CD8-positive, alpha-beta memory T cell (primary cell): ENCODE measurements at places on chromosomes 6 and 20.
A peak's percentile ranks its signal among the peaks of the same experiment; 100 is the strongest.

- no peak for DNase-seq
Measured at GRCh38 chr6:3455569-3456394, 1.1 kb downstream of the SLC22A23 start.

DNA sequence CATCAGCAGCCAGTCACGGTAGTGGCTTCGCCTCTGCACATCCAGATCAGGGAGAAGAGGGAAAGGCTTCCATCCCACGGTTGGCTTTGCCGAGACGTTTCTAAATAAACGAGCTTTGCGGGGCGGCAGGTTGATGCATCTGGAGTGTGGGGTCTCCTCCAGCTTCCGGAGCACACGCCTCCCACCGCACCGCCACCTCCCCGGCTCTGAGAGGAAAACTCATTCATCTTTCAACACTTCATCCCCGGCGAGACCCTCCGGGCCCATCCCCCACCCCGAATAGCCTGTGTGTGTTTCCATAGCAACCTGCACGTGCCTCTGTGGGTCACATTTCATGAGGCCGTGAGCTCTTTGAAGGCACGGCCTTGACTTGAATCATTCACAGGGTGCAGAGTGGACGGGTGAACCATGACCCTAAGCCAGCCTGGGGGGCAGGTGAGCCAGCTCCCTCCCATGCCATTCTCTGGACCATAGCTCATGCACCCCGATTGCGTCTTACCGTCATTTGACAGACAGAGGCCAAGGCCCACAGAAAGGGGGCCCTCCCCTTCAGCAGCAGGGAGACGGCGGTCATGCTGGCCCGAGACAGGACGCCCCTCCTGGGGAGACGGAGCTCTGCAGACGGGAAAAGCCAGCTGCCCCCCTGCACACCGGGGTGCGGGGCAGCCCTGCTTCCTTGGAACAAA is 16.2 kb upstream of the CHRNA4 start:
- DNase-seq, result no peak

DNA sequence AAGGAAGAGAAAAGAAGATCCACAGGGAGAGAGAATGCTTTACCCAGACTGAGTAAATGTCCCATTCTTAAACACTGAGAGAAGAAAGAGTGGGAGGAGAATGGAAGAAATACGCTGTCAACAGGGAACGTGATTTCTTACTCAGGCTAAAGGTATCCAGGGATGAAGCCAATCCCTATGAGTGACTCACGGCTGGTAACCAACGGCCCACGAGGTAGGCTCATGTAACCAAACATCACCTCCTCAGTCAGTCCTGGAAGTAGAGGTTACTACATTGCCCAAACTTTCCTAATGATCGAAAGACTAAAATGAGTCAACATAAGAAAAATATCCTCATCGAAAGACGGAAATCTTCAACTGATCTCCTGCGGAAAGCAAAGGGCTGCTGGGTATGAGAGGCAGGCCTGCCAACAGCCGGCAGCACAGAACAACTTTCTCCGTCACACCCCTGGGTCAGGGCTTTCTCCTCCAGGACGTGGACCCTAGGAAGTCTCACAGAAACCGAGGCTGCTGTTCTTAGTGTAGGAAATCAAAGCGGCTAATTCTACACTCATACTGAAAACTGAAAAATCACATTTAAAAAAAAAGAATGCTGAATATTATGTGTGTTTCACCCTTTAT is 292.6 kb downstream of the GMDS start:
- no peak for DNase-seq

DNA sequence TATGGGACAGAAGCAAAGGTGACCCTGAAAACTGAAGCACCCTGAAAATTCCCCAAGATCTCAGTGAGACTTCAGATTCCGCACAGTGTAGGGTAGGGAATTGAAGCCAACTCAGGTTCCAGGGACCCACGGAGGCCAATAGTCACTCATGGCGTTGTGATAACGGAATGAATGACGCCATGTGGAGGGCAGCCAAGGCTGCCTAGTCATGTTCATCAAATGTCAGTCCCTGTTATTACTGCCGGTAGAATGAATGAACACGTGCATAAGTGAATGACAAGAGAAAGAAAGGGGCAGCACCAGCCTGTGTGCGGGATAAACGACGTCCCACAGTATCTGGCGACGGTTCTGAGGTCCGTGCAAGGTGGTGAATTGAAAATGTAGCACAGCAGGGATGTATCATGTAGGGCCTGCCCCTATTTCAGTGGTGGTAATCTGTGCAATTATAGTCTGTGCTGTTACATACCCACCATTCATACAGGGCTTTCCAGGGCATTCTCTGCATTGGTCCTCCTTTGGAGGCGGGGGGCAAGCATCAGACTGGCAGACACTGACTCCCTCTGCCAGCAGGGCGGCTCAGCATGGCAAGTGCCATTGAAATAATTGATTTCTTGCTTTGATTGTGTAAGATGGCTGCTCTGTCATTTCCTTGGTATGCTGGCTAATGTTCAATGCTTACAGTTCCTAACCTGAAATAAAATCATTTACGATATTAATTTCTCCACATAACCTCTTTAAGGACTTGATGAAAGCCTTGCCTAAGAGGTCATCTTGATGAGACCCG is 386.9 kb downstream of the CDH4 start:
- no peak for DNase-seq

DNA sequence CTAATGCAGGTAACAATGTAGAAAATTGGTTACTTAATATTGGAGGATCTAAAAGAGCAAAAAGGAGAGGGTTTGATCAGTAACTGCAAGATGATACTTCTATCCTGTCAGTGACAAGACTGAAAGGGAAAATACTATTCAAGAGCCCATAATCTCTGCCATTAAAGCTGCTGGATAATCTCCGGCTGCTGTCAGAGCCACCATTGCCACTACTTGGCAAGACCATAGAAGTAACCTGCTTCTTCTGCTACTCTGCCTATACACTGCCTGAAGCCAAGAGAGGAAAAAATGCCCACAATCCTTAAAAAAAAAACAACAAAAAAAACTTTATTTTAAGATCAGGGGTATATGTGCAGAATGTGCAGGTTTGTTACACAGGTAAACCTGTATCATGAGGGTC is 386.5 kb upstream of the ID4 start:
- DNase-seq, result no peak

GRCh38 chr20:53742685-53743081 is 149.0 kb upstream of the ZNF217 start:
- DNase-seq, result no peak

DNA sequence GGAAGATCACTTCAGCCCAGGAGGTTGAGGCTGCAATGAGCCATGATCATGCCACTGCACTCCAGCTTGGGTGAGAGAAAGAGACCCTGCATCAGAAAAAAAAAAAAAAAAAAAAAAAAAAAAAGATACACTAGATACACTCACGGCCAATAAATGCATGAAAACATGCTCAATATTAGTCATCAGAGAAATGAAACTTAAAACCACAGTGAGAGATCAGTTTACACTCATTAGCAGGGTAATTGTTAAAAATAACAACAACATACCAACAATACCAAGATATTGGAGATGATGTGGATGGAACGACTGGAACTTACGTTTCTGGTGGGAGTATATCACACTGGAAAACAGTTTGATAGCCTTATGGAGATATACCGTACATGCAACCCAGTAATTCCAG is 29.9 kb downstream of the HS3ST5 start:
- no peak for DNase-seq

DNA sequence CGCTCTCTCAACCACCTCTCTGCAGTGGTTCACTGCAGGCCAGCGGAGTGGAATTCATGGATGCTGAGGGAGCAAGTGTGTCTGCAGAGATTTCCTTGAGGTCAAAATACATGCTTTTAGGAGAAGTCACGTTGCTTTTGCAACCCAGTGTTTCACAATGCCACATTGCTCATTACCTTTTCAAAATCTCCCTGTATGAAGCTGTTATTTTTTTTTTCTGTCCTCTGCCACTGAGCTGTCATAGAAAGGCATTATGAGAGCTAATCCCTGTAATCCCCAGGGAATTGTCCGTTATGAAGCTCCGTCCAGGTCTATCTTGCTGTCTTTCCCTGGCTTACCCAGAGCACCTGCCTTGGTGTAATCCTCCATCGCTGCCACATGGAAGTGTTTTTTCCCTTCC is 60.5 kb upstream of the SLC22A23 start:
- DNase-seq, result no peak

DNA sequence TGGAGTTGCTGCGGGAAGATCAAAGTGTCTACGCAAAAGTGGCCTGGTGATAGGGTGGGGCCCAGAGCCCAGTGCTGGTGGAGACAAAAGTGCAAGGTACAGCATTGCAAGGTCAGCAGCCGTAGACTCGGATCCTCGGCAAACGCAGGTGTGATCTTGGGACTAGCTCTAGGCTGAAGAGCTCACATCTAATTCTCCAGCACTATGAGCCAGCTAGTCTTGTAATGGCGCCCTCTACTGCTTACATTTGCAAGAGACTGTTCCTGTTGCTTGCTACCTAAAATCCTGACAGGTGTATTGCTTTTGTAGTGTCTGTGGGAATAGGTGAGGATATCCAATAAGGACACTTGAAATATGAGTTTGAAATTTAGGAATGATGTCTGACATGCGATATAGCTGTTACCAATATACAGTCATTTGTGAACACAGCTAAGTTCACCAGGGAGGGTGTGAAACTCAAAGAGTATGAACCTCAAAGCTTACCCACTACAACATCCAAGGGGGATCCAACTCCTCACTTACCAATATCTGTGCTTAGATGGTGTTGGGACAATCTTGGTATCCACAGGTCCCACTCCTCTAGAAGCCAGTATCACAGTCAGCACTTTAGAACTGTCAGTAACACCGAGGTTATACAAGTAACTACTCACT is 58.4 kb downstream of the PDE7B start:
- peak; percentile 65 for DNase-seq

DNA sequence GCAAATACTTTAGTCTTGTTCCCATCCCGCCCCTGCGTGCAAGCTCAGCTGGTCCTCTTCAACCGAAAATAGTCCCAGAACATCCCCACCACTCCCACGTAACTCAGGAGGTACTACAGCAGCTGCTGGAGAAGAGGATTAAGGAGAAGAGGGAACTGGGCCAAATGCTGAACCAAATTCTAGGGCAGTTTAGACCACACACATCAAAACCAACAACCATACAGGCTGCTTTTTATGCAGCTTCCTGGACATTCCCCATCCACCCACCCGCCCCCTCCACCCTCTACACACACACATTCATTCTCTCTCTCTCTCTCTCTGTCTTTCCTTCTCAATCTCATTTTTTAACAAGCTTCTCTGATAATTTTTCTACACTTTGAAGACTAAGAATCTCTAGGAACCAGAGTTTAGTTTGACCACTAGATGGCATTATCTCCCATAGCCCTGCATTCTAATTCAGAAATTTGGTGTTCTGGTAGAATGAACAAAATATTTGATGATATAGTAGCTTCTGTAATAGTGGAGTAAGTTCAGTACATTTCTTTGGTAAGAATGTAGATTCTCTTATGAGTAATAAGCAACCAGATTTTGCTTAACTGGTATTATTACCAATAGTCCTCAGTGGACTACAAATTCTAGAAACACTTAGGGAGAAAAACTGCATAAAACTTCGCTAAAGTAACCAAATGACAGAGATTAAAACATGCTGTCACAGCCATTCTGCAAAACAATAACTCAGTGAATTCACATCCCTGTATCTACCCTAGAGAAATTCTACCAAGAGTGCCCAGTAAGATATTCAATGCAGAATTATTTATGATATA is 52.1 kb upstream of the BEND6 start:
- DNase-seq, result no peak
